ENCODE measurements at places on chromosomes 12 and 14.

- no peak for DNase-seq
Observed at GRCh38 chr12:93886533-93887511, 209.6 kb downstream of the CRADD start.

DNA sequence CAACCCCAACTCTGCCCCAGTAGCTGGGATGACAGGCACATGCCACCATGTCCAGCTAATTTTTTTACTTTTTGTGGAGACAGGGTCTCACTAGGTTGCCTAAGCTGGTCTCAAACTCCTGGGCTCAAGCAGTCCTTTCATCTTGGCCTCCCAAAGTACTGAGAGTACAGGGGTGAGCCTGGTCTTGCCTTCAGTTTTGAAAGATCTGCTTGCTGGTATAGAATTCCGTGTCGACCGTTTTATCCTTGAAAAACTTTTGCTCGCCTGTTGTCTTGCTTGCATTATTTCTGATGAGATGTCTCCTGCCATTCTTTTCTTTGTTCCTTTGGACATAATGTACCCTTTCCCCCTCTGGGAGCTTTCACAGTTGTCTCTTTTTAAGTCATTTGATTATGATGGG is 92.0 kb upstream of the DYNC1H1 start:
- no peak for DNase-seq

DNA sequence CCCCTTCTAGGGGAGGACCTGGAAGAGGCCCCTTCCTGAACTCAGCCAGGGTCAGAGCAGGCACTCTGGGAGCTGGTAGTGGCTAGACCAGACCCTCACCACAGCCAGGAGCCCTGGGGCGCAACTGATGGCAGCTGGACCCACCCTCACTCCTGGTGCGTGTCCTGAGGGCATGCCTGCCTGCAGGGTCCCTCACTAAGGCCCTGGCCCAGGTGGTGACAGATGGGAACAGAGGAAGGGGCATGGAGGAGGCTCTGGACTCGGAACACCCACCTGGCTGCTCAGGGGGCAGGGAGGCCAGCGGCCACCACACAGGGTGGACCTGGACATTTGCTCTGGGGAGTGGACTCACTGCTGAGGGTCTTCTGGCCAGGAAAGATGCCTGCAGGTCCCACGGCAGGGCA is 342.2 kb upstream of the SFSWAP start:
- DNase-seq, result no peak

DNA sequence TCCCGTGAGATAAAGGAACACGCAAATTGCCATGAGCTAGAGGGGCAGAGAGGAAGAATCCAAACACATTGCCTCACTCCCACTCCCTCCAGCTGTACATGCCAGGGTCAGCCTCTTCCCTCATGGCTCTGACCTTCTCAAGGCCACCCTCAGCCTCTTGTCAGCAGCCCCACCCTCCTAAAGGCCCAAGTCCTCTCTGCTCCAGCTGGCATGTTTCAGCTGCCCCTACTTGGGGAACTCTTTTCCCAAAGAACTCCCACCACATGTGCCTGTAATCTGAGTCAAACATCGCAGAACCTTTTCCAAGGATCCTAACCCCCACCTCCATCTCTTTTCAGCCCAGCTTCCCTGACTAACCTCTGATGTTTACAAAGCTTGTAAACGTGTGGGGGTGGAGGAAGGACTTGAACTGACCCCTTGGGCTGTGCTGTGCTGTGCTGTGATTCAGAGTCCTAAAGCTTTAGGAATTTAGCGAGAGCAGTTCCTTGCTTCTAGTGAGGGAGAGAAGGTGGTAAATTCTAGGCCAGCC is 7.3 kb upstream of the CACNB3 start:
- DNase-seq, result no peak

- DNase-seq, result no peak
Observed at GRCh38 chr14:88660056-88660455, 97.2 kb downstream of the ZC3H14 start.

GRCh38 chr12:115945491-115945885 is 332.0 kb downstream of the MED13L start:
- no peak for DNase-seq

DNA sequence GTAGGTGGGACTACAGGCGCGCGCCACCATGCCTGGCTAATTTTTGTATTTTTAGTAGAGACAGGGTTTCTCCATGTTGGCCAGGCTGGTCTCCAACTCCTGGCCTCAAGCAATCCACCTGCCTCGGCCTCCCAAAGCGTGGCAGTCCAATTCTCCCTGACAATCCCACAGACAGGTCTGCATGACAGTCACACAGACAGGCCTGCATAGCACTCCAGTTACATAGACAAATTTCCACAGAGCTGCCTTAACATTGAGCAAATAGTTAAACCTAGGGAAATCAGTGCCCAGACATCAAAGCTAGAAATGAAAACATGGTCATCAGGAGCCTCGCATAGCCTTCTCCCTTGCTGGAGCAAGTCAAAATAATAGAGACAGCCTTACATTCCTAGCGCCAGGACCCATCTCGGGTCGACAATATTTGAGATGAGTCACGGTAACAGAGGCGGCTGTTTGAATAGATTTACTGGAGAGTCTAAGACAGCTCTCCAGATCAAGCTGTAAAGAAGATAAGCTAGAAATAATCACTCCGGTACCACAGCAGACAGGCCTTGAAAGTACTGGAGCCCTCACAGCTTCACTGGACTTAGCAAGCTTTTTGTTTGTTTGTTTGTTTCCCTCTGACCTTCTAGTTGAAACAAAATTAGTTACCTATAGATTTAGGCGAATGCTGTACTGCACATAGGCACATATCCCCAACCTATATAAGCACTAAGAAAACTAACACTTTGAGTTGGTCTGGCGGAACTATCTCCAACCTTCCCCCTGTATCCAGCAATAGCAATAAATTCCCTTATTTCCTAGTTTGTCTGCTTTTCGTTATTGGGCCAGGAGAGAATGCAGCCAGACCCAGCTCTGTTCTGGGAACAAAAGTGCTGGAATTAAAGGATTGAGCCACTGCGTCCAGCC is 23.8 kb upstream of the PYROXD1 start:
- no peak for DNase-seq

DNA sequence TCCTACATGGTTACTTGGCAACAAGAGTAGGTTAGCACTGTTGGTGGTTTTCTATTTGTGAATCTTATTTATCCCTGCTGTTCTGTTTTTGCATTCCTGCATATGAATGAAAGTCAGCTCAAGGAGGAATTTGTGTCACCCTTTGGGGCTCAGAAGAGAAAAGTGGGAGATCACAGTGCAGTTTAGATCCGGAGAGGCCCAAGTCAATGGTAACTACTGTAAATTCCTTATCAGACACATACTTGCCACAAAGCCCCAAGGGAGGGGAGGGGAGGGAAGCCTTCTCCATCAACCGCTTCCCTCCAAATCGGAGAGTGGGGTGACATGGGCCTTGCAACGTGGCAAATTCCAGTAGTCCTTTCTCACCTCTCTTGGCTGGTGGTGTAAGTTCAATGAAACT is 15.0 kb downstream of the GSG1 start:
- DNase-seq, result no peak

GRCh38 chr14:105742531-105742848 is 216.1 kb downstream of the TMEM121 start:
- DNase-seq, result no peak

DNA sequence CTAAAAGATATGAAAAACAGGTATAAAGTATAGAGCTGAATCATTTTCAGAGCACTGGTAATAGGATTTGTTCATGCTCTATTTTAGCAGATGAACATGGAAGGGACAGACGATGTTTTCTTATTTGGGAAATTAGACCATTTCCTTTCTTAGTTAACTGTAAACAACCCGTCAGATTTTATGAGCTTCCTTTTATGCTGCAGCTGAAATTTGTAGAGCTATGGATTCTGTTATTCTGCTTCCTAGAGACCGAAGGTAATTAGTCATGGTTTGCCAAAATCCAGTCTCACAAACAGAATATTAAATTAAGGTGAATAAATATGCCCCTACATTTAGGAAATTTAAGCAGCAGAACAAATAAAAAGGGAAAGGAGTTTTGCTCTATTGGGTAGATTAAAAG is 180.2 kb upstream of the SYT1 start:
- DNase-seq, result no peak

GRCh38 chr12:57888409-57889157 is 42.1 kb upstream of the CTDSP2 start:
- DNase-seq, result peak; percentile 34

DNA sequence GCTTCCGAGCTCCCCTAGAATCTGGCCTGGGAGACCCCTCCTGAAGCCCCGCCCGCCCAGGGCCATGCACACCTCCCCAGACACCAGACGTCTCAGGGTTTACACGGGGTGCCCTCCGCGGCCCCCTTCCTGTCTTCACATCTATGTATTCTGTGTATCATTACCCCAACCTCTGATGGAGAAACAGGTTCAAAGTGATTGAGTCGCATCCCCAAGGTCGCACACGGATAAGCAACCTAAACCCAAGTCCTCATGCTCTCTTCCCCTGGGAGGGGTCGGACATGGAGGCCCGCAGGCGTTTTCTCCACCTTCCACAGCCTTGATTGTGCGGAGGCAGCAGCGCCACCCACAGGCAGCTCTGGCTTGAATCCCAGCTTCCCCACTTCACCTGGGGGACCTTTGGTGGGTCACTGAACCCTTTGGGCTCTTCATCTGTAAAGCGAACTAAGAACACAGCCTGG is 237.3 kb downstream of the BCL11B start:
- DNase-seq, result no peak

DNA sequence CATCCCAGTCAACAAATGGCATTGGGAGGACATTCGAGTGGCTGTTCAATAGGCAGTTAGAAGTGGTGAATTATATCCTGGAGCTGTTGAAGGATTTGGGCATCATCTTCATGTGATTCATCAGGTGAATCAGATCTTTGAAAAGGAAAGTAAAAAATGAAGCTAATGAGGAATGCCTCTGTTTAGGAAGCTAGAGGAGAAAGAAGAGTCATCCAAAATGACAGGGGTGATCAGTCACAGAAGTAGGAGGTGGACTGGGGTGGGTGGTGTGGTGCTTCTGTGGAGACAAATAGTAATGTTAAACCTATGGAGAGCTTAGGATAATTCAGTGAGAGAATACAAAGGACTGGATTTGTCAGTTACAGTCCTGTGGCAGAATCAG is 32.7 kb downstream of the DIP2B start:
- no peak for DNase-seq

Measured in CD4-positive, alpha-beta T cell treated with Interleukin-12 subunit alpha and Interleukin-12 subunit beta, for 1 hour (primary cell).